IPS DF 6.9 (cell line): ENCODE measurements at places on chromosomes 7 and 10.
A peak's percentile ranks its signal among the peaks of the same experiment; 100 is the strongest.

- no peak for DNase-seq
Measured at GRCh38 chr10:33248638-33249037, 85.8 kb downstream of the NRP1 start.

DNA sequence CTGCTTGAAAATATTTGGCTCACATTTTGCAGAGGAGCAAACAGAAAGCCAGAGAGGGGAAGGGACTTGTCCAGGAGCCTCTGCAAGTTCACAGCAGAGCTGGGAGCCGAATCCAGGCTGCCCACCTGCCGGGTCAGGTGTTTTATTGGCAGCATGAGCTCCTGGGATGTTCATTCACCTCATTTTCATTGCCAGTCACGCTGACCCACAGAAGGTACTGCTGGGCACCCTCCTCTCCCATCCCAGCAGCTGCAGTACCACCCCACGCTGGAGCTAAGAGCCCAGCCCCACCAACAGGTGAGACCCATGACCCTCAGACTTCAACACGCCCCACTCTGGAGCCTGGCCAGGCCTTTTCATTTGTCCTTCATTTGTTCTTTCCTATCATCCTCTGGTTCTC is 102.7 kb downstream of the GRID1 start:
- no peak for DNase-seq

DNA sequence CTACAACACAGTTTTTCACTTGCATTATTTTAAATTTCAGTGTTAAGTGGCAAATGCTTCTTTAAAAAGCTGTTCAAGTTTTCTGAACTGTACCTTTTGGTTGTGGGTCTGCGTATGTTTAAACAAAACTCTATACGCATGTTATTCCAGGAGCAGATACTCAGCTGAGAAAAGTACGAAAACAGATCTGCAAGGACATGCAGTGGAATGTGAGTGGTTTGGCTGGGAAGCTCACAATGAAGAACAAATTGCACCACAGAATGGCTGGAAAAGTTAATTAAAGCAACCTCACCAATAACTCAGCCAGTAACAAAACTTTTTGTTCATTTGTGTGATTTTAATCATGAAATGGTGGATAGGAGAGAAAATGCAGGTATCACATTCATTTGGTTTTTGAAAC is 17.6 kb downstream of the GLI3 start:
- no peak for DNase-seq

GRCh38 chr7:73487486-73487885 is 34.6 kb downstream of the BAZ1B start:
- DNase-seq: no peak

GRCh38 chr7:39252916-39253315 is 275.2 kb downstream of the POU6F2 start:
- DNase-seq: no peak

- DNase-seq: no peak
Measured at GRCh38 chr10:78247266-78247665, 213.6 kb downstream of the RPS24 start.

GRCh38 chr10:88792661-88793060 is 9.9 kb upstream of the LIPM start:
- DNase-seq: no peak

GRCh38 chr7:102215256-102215655 is 71.4 kb upstream of the SH2B2 start:
- no peak for DNase-seq

- DNase-seq: no peak
Measured at GRCh38 chr7:90236721-90237289, 8.2 kb upstream of the CFAP69 start.

GRCh38 chr10:100968062-100968736 is 1.1 kb upstream of the SEMA4G start:
- no peak for DNase-seq

DNA sequence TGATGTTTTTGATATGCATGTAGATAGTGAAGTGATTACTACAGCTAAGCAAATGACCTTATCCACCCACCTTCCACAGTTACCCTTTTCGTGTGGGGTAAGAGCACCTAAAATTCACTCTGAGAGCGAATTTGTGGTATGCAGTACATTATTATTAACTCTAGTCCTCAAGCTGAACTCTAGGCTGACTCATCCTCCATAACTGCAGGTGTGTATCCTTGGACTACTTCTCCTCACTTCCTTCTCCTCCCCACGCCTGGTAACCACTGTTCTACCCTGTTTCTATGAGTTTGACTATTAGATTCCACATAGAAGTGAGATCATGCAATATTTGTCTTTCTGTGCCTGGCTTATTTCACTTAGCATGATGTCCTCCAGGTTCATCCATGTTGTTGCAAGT is 484.6 kb downstream of the GATA3 start:
- DNase-seq: no peak

DNA sequence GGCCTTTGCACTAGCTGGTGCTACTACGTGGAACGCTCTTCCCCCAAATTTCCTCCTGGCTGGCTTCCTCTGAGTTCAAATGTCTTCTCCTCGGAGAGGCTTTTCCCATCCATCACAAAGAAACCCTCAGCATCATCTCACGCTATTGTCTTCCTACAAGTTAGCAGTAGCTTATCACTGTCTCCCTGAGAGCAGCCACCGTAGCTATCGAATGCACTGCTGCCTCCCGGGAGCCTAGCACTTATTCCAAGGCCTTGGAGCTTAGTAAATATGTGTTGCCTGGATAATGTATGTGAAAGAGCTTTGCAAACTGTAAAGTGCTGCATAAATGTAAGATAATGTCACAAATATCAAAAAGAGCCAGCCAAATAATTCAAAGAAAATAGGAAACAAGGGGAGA is 124.4 kb downstream of the KCNMA1 start:
- no peak for DNase-seq

GRCh38 chr7:48090095-48090805 is 1.2 kb downstream of the UPP1 start:
- no peak for DNase-seq

DNA sequence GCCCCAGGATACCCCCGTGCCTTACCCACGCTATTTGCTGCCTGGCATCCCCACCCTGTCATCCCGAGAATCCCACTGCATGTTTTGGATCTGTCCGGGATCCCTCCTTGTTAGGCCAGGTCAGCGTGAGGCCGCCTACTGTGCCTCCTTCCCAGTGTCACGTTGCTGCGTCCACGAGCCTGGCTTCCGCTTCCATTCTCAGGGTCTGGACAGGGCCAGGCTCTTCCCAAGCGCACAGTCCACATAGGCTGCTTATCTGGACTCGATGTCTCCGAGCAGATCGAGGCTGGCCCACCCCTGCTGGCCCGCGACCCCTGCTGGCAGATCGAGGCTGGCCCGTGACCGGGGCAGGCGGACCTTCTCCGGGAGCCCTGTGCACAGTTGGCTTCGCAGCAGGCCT is 27.1 kb downstream of the FOXK1 start:
- DNase-seq: no peak

- no peak for DNase-seq
Measured at GRCh38 chr10:89269433-89270152, 18.0 kb upstream of the LIPA start.

GRCh38 chr7:7032221-7032620 is 150.1 kb upstream of the C1GALT1 start:
- no peak for DNase-seq

- DNase-seq: no peak
Measured at GRCh38 chr7:30817371-30817767, 46.2 kb downstream of the MINDY4 start.

DNA sequence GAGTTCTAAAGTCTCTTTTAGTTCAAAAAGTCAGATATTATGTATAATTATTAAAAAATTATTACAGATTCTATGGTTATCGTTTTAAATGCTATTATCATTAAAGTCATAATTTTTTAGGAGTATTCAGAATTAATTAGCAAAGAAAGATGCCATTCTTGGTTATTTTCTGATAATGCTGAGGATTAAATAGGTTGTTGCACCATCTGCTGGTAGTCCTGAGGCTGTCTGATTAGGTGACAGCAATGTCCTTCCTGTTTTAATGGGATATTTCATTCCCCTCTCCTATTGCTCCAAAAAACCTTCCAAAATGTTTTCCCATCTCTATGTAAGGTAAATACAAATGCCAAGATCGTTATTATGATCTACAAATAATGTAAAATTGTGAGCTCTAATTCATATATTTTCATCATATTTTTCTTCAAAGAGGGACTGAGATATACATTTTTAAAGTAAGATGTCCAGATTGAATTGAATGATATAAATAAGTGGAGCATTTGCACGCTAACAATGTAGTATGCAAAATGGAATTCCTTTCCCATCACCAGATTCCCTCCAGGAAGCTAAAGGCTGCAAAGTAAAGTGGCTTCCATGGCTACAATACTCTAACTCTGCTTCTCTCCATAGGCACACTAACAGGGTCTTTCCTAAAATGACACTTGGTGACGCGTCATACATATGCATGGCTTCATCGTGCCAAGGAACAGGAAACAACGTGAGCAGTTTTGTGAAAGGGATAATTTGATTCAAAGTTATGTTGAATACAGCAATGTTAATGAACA is 58.8 kb upstream of the AKR1E2 start:
- DNase-seq: no peak

DNA sequence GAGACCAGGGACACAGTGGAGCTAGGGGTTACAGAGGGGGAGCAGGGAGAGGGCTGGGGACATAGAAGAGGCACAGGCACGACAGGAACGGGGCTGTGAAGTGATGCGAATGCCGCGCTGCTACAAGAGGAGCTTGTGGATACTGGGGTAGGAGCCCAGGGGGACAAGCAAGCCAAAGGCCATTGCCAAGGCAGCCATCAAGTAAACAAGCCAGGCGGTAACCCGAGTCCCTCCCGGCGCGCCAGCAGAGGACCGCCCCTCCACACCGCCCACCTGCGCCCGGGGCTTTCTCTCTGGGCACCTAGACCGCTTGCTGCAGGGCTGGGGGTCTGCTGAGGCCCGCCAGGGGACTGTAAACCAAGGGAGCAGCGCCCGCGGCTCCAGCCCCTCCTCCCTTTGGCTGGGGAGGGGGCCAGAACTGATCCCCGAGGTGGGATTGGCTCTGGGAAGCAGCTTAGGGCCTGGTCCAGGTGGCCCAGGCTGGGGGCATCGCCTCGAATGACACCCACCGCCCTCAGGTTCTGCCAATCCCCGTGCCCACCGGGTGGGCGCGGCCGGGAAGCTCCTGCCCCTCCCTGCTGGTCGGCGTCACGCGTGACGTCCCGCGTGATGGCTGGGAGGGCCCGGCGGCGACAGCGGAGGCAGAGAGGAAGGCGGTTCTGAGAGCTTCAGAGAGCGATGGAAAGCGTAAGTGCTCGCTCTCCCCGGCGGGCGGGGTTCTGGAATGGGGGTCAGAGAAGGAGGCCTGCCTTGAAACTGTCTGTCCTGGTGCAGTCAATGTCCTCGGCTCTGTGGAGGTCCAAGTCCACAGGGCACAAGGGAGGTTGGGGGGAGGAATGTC is 982 bp downstream of the SFXN3 start:
- no peak for DNase-seq

DNA sequence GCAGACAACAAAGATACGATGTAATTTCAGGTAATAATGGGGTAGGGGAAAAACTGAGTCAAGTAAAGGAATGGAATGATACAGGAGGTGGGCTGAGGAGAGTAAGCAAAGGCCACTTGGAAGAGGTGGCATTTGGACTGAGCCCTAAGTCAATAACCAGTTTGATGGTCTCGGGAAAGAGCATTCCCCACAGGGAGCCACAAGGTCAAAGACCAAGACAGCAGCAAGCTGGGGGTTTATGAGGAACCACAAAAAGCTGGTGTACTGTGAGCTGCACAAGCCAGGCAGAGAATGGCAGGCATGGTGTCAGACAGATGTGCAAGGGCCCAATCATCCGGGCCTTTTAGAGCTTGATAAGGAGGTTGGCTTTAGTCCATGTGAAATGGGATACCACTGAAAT is 98.7 kb downstream of the NOC3L start:
- no peak for DNase-seq

- no peak for DNase-seq
Measured at GRCh38 chr10:128530301-128530700, 404.1 kb upstream of the MKI67 start.

GRCh38 chr7:30810986-30811385 is 39.8 kb downstream of the MINDY4 start:
- no peak for DNase-seq

DNA sequence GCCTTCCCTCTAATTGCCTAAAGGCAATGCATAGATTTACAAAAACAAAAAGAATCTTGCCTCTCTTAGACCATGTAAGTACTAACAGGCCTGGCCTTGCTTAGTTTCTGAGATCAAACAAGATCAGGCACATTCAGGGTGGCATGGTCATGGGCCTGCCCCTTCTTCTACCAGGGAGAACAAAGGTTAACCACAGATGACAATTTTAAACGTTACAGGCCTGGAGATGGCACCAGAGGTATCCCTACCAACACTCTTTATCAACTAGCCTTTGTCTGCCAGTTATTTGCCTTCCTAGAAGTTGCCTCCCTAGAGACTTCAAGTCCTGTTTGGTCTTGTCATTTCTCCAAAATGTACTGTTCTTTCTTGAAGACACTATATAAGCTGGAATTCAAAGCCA is 252.6 kb downstream of the DOCK4 start:
- no peak for DNase-seq

DNA sequence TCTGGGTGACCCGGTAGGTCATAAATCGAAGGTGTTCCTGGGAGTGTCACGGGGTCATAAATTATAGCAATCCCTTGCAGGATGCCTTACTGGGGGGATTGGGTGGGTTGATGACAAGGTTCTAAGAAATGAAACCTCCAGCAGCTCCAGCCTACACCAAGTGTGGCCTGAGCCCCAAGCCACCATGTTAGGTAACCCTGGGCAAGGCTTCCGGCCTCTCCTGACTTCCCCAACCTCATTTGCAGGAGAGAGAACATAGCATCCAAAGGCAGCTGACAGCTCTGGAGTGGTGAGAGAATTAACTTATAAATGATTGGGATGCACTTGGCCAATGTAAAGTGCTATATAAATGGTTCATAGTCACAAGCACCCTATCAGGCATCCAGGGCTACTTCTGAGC is 52.8 kb upstream of the TMEM273 start:
- no peak for DNase-seq

GRCh38 chr10:84237199-84238051 is 3.9 kb downstream of the LRIT1 start:
- DNase-seq: peak; percentile 48

DNA sequence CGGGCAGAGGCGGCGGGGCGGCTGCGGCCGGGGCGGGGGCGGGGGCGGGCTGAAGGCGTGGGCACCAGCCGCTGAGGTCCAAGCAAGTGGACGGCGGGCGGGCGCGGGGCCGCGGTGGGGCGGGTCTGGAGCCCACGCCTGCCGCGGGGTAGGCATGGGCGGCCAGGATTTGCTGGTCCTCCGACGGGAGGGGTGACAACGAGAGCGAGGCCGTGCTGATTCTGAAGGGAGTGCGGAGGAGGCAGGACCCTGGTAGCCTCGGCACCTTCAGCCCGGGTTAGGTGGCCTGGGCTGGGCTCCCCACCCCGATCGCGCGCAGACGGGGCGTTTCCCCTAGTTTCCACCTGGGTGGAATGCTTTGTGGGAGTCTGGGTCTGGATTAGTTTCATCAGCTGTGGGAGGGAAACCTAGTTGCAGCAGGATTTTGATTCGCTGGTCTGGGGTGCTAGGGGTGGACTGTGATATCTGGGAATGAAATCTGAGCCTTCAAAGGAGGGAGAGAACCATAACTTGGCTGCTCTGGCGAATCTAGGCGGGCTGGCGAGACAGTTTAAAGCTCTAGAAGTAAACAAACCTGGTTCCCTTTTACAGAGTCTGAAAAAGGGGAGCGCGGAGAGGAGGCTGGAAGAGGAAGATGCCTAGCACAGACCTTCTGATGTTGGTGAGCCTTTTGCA is 609 bp downstream of the SGPL1 start:
- no peak for DNase-seq

- DNase-seq: no peak
Measured at GRCh38 chr10:26621889-26622711, 75.4 kb upstream of the PDSS1 start.
